ENCODE measurements at places on chromosomes 7 and 10.

DNA sequence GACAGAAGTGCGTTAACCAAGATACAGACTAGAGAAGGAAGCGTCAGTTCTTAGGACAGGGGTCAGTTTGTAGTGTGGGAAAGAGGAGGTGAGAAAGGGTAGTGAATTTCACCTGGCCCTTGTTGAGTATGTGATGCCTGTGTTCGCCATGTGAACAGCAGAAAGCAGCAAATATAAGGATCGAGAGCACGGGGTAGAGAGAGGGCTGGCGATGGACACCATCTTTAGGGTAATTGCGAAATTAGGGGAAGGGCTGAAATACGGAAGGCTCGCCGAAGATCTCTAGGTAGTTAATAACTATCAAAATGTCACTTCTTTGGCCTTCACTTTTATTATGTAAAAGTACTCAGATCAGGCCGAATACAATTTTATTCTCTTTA is 6.2 kb upstream of the MEST start:
- no peak for DNase-seq

- DNase-seq, result peak; percentile 60
Observed at GRCh38 chr7:159027789-159028507, 116.7 kb downstream of the VIPR2 start.

- DNase-seq, result no peak
Observed at GRCh38 chr7:41475801-41476459, 227.0 kb downstream of the INHBA start.

DNA sequence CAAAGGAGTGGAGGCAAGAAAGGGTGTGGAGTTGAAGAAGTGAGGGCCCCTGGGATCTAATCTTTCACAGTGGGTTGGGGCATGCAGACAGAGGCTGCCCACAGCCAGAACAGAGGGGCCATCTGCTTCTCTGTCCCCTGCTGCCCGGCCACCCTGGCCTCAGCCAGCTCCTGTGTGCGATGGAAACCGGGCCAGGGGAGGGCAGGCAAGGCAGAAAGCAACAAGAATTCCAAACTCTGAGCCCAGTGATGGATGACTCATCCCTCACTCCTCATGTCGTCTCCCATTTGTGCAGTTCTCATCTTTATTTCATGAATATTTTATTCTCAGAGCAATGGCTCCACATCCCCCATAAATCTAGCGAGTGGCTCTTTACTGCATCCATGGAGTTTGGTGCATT is 757.1 kb downstream of the GRID1 start:
- no peak for DNase-seq

GRCh38 chr10:126068322-126068721 is 172.0 kb downstream of the FANK1 start:
- no peak for DNase-seq

DNA sequence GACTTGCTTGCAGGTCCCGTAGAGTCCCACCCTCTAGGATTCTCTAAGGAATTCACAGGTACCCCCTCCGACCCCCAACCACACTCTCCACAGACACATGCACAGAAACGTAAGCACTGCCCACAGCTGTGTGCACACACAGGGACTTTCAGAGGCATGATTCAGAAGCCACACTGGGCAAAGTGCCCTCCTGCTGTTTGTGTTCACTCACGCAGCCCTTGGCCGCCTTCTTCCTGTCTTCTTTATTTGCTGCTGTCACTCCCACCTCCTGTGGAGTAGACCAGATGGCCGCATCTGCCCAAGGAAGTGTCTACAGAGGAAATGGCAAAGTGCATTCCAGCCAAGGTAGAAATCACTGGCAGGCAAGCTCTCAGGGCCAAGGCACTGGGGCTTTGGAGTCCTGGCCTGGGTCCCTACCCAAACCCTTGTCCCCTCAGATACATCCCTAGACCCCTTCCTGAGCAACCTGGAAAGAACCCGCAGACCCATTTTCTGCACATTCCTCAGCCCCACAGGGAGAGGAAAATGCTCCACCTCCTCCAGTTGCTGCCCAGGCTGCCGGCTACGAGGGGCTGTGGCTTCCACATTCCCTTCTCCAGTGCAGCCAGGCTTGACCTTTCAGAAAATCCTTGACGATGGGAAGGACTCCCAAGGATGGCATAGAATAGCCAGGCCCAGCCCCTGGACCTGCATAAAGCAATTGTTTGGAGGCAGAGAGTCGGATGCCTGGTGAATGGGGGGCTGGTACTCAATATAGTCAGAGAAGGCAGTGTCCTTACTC is 21.6 kb upstream of the GIMAP8 start:
- peak; percentile 83 for DNase-seq

DNA sequence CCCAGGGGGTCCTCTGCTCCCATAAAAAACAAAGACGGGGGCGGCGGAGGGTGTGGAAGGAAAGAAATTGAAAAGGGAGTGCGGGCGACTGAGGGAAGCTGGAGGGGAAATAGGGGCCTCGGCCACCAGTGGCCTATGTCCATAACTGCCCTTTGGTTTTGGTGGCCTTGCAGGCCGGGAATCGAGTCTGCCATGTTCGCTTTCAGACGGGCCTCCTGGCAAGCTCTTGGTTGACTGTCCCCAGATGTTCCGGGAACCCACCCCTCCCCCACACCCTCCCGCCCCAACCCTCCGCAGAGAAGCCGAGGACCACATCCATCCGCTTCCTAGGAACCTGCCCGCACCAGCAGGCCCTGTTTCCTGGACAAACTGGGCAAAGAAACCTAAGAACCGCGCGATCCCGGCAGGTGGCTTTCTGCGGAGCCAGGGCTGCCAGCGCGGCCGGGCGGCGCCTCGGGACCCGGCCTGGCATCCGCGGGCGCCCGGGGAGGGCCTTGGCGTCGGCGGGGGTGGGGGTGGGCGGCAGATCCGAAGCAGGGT is 20.0 kb upstream of the GATA3 start:
- peak; percentile 63 for DNase-seq

DNA sequence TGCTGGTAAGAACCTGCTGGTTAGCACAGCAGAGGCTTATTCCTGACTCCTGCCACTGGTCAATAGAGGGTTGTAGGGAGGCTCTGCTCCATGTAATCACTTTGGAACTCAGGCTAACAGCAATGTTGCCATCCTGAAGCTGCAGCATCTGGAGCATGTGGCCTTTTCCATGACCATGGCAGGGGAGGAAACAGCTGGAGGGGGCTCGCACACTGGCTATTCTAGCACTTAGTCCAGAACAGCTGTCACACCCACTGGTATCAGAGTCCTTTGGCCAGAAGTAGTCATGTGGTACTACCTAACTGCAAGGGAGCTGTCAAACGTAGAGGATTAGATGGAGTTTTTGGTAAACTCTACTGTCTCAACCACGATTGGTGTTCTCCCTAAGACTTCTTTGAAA is 450.0 kb downstream of the RPS24 start:
- DNase-seq, result no peak

- DNase-seq, result peak; percentile 89
Observed at GRCh38 chr10:91672021-91672608, 39.2 kb upstream of the PPP1R3C start.

DNA sequence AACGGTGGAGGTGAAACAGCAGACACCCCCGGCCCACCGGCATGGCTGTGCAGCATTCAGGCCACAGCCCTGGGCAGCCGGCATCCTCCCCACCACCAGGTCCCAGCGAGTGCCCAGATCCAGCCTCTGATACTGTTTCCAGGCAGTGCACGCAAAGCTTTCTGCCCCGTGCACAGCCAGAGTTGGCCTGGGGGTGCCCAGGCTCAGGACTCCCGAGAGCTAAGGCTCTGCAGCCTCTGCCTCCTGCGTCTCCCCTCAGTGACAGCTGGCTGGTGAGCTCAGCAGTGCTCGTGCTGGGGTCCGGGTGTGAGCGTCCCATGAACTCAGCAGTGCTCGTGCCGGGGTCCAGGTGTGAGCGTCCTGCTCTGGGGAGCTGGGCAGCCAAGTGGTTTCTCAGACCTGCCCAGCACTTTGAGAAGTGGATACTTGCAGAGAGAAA is 65.4 kb downstream of the CFAP46 start:
- DNase-seq, result no peak

DNA sequence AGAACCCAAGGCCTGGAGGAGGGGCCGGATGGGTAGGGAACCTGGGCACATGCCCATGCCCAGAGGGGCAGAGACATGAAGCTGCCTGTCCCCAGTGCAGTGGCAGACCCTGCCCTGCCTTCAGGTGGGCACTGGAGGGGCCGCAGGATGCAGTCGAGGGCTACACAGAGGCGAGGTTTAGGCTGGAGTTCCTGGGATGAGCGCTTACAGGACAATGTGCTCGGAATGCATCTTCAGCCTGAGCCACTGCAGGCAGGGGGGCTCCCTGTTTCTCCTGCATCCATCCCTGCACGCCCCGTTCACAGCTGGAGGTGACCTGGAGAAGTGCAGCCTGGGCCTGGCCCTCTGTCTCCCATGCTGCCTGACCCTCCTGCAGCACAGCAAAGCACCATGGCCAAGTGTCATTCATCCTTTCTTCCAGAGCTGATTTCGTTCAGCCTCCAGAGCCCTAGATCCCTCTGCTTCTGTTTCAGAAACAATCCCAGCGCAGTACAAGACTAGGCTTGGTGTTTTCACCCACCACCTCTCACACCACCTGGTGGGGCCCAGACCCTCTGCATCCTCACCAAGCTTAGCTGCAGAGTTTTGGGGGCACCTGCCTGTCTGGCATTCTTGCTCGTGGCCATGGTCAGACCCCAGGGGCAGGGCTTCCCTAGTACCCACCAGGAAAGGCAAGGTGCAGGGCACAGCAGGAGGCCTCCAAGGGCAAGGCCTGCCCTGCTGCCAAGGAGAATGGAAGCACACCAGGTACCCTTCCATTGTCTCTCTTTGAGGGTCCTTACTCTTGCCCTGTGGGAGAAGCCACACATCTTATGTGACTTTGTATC is 311.9 kb downstream of the TCERG1L start:
- no peak for DNase-seq

- DNase-seq, result no peak
Observed at GRCh38 chr10:67793313-67793712, 44.7 kb downstream of the DNAJC12 start.
